ENCODE measurements at places on chromosomes 7 and 10.

DNA sequence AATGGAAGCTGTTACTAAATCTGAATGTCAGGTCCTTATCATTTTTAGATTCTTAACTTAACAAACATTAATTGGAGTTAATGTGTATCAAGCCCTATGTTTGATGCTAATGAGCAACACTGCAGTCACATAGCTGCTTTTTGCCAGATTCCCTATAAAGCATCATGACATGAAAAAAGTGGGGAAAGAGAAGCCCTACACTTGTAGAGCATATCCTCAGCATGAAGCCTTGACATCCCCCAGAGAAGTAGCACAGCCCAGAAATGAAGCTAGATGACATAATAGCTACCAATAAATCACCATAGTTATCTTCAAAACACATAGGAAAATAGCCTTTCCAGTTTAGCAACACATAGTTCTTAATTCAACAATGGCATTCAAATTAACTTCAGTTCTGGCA, 49.2 kb upstream of the CDK1 start:
- no peak for DNase-seq

- DNase-seq: no peak
These were observed 689 bp upstream of the GTPBP4 start for GRCh38 chr10:987620-987869.

DNA sequence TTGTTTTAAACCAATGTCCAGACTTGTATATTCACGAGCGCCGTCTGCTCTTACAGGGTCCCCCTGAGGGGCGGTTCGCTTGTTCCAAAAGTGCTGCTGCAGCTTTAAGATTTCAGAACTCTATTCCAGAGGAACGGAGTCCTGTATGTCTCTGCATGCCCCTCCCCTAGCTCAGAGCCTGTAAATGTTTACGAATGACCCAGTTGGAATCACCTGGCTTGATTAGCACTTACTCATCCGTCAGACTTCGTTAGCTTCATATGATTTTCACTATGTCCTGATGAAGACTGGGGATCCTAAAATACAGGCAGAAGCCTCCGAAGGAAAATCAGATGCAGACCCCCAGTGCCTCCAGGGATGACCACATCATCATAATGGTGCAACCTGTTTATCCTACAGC, 4.5 kb upstream of the CHST15 start:
- no peak for DNase-seq

GRCh38 chr10:96830511-96831199, 1.4 kb upstream of the LCOR start:
- peak; percentile 50 for DNase-seq

DNA sequence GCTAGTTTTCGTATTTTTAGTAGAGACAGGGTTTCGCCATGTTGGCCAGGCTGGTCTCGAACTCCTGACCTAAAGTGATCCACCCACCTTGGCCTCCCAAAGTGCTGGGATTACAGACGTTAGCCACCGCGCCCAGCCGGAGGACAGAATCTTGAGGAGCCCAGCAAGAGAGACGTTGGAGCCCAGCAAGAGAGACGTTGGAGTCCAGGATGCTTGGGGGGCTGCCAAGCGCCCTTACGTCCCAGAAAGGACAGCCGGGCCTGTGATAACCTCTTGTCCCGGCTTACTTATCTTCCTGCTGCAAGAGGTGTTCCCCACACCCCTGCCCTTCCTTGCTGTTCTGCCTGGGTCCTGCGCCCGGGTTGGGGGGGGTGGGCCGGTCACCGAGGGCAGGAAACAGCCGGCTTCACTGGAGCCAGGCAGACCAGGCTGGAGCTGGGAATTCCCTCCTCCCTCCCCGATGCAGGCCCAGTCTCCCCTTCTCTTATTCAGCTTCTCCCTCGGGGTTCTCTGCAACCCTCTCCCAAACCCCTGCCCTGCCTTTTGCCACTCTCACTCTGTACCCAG, 1.9 kb upstream of the EPHB4 start:
- DNase-seq: no peak

GRCh38 chr7:82419200-82419599, 24.4 kb downstream of the CACNA2D1 start:
- no peak for DNase-seq

DNA sequence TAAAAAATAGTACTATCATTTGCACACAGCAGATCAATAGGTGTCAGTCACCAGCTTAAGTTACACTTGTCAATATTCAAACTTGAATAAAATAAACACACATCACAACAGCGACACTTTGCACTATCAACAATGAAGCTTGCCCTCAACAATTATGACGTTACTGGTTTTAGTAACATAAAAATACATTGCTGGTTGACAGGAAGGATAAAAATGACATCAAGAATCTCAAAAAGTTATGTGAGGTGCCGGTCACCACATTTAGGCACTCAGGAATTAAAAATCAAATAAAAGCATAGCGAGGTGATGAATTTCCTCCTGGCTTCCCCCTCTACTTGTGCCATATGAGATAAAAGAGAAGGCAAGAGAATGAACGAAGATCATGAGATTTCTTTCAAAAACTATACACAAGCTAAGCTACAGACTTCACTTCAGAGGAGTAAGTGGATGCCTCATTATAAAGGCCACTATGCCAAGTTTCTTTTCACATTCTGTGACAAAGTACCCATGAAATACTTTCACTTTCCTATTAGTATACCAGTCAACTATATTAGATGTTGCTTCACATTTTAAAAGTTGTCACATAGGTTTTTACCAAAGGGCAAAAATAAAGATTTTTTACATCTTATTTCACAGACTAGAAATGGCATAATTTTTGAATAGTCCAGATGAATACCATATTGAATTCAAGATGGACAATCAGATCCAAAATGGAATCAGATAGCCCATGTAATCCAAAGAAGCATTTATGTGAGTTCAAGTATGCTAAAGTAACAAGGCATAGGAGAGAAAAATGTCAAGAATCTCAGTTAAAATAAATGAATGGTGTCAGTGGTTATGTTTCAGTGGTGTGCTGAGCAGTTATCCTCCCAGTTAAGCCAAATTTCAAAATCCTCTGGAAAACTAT, 3.6 kb downstream of the CCDC71L start:
- no peak for DNase-seq

DNA sequence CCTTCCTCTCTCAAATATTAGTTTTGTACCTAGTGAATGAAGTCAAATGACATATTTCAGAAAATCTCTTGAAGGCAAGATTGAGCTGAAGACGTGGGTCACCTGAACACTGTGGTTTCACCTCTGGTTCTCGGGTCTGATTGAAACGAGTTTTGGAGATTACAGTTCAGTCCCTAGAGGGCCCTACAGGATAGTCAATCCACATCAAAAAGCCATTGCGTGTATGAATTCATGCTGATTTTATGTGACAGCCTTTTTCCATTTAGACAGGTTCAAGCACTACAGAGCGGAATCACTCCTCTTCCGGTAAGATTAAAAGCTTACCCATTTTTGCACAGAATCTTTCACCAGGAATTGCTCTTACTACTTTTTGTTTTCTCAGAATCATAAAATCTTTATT, 62.2 kb downstream of the VIM start:
- DNase-seq: no peak

- peak; percentile 77 for DNase-seq
These were observed 162.2 kb downstream of the SH3PXD2A start for GRCh38 chr10:103692952-103693811.

DNA sequence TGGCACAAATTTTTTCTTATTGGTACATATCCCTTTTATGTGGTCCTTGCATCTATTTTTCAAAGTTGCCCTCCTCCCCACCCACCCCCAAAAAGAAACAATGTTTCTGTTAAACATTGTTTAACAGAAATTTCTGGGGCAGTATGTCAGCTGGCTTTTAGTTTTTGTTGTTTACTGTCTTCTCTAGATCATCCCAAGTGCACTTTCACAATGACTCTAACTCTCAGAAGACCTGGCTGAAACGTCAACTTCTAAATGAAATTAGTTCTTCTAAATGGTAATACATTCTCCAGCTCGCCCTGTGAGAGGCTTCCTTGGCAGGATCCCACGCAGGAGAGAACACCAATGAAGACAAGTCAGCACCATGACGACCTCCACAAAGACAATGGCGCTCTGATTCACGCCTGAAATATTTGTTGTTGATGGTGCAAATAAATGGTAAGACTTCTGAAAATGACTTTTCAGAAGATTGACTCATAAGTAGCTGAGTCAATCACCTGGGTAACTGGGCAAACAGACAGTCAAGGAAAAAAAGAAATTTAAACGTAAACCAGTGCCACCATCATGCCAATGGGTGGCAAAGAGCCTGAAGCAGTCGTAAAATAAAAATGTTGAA, 293.7 kb downstream of the FZD1 start:
- DNase-seq: peak; percentile 83

GRCh38 chr10:116490028-116490662, 55.6 kb upstream of the PNLIP start:
- DNase-seq: peak; percentile 48

DNA sequence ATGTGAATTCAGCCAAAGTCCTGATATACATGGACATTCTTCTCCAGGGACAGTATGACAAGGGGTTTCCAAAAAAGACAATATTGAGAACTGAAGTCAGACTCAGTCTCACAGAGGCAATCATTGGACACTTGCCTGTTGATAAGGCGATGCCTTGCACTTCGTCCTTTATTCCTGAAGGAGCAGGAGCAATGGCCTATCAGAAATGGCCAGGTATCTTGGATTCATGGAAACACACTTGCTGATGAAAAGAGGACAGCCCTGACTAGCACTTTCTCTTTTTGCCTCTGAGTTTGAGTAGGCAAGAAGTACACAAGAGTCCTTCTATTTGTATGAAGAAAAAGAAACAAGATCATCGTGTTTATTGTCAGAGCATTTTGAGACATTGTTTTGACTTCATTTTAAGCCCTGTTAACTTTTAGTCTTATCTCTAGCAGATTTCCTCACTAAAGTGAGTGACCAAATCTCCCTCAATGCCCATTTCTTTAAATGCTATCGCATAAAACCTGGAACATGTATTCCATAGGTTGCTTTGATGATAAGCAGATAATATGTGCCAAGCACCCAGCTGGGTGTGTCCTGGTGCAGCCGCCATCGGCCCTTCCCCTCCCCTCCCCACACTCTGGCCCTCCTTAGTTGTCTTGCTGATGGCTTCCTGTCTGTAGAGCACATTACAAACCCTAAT, 26.6 kb downstream of the ST8SIA6 start:
- DNase-seq: no peak

GRCh38 chr7:5360451-5360850, 63.2 kb downstream of the TNRC18 start:
- DNase-seq: no peak

DNA sequence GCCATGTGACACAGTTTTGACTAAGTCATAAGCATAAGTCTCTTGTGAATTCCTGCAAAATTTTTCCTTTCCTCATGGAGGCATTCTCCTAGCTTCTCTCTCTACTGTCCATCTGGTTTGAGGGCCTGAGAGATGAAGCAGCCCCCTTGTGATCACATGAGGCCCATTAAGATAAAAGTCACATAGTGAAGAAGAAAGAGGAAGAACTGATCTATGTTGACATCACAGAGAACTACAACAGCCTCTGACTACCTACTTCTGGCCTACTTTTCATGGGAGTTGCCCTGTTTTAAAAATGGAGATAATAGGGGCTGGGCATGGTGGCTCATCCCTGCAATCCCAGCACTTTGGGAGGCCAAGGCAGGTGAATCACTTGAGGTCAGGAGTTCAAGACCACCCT, 50.4 kb downstream of the TFEC start:
- no peak for DNase-seq

GRCh38 chr7:84105586-84105985, 89.0 kb downstream of the SEMA3A start:
- peak; percentile 10 for DNase-seq

- DNase-seq: peak; percentile 97
These were observed at the start of gene ZNF32 for GRCh38 chr10:43648398-43649184. Gene ZNF32, minus strand, starts transcription at chr10:43648881. Its CDS starts 2,748 bp downstream, at chr10:43646133.

DNA sequence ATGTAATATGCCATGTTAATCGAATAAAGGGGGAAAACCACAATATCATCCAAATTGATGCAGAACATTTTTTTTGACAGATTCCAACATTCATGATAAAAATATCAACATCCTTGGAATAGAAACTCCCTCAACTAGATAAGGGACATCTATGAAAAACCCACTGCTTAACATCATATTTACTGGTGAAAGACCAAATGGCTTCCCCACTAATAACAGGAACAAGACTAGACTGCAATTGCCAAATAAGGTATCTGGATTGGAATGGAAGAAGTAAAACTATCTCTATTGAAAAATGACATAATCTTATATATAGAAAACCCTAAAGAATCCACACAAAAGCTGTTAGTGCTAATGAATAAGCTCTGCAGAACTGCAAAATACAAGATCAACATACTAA, 27.8 kb downstream of the SMURF1 start:
- no peak for DNase-seq

DNA sequence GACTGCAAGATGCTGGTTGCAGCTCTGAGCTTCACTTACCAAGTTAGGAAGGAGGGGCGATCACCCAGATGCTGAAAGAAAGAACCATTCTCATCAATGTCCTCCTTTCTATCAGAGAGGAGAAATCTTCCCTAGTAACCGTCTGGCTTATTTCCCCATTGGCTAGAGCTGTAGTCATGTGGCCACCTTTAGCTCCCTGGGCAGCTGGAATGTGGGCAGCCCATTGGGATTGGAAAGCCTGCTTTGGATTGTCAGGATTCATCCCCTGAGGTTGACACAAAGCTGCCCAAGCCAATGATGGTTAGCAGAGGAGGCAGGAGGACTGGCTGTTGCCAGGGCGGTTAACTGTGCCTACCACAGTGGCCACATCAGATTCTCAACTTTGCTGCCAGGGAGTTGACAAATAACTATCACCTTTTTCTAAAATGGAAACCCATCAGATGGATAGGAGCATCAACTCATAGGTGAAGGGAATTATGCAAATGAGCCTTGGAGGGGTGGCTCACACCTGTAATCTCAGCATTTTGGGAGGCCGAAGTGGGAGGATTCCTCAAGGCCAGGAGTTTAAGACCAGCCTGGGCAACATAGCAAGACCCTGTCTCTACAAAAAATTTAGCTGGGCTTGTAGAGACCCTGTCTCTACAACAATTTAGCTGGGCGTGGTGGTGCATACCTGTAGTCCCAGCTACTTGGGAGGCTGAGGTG, 206.4 kb upstream of the GALNT17 start:
- no peak for DNase-seq

- DNase-seq: peak; percentile 20
These were observed 66.4 kb upstream of the ANK3 start for GRCh38 chr10:60456053-60456452.

- no peak for DNase-seq
These were observed 34.8 kb downstream of the CALML5 start for GRCh38 chr10:5464546-5464945.

- DNase-seq: no peak
These were observed 82.9 kb upstream of the KCND2 start for GRCh38 chr7:120190109-120190508.

DNA sequence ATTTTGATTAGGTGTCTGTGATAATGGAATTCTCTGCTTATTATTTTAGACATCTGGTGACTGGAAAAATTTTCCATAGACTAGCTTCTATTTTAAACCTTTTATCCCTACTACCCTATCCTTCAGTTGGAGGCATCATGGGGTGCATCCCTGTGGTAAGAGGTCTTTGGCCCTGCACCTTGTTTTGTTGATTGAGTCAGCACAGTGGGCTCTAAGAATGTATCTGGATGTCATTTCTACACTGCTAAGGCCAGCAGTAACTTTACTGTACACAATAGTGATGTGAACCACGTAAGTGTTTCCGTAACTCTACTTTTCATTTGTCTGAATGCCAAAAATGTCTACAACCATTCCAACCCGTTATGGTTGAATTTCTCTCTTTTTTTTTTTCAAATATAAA, 75.6 kb downstream of the ADAM22 start:
- no peak for DNase-seq

All from AG20443 (cell line).